CD4-positive, alpha-beta T cell treated with Interleukin-6 at 100 ng/mL for 8 hours (primary cell): ENCODE measurements at places on chromosomes 4 and X.

GRCh38 chr4:98685225-98686042 is 27.0 kb upstream of the TSPAN5 start:
- DNase-seq: no peak

- no peak for DNase-seq
Measured at GRCh38 chrX:139831675-139832456, 101.0 kb downstream of the ATP11C start.

GRCh38 chr4:38075370-38076152 is 115.4 kb downstream of the PTTG2 start:
- no peak for DNase-seq

GRCh38 chrX:78532363-78532762 is 126.8 kb downstream of the RTL3 start:
- no peak for DNase-seq

- DNase-seq: no peak
Measured at GRCh38 chr4:16676230-16676770, 222.1 kb downstream of the LDB2 start.

- no peak for DNase-seq
Measured at GRCh38 chrX:149274516-149275105, 230.5 kb downstream of the IDS start.

DNA sequence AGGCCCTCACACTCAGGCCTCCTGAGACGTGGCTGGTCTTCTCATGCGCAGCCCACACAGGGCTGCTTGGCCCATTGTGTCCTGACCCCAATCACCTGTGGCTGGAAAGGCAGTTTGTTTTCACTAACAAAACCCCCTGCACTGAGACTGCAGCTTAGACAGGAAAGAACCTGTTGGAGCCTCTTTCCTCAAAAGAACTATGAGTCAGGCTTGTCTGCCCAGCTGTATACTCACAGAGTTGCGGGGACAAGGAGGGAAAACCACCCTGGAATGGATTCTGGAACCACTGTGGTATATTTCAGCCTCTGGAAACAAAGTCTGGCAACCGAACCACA is 5.2 kb upstream of the TMEM156 start:
- DNase-seq: no peak

GRCh38 chr4:2482192-2482591 is 13.3 kb downstream of the RNF4 start:
- no peak for DNase-seq

DNA sequence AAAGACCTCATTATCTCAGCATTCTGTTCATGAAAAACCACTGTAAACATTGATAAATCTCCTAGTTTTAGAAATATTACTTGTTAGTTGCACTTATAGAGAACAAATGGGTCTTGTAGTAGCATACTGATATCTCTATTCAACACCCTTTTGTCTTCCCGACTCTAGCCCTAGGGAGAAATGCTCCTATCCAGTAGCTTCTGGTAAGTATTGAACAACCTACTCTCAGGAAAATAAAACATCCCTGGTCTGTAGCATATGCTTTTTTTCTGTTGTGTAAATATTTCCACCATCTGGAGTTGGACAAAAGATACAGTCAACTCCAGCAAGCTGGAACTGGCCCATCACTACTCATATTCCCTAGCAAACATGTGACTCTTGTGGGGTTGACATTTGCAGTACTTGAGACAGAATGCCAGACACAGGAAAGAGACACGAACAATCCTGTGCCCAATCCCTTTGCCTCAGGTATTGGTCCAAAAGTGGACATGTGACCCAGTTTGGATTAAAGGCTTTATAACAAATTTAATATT is 188.2 kb downstream of the GC start:
- no peak for DNase-seq

DNA sequence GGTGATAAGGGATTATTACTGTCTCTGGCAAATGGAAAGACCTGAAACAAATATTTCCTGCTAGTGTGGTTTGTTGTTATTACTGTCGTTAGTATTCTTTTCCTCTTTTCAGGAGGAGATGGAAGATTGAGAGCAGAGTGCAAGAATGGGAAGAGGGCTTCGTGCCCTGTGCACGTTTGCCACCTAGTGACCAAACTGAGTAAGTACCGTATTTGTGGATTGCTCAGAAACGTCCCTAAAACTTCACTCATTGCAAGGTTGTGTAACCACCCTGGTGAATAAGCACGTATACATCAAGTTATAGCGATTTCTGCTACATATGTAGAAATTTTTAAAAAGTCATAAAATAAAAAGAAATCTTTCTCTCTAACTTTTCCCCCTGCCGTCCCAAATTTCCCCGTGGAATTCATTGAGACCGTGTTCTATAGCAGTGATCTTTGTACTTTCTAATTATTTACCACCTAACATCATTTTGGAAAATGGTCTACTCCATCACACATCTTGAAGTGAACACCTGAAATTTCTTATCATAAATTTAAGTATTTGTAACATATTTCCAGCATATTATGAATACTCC is 24.3 kb downstream of the LINC00632 start:
- DNase-seq: peak; percentile 22
